ENCODE measurements at places on chromosomes 1 and 21. TPM values are rescaled to one million over a fixed set of nuclear protein-coding genes. Genes with fewer than 3 reads are reported as not detected.

The TEX38 gene
- not detected for total RNA-seq

The CHI3L2 gene
- total RNA-seq = not detected

The KIF21B gene
- total RNA-seq = 28.9 TPM

The HTR6 gene
- not detected for total RNA-seq

DNA sequence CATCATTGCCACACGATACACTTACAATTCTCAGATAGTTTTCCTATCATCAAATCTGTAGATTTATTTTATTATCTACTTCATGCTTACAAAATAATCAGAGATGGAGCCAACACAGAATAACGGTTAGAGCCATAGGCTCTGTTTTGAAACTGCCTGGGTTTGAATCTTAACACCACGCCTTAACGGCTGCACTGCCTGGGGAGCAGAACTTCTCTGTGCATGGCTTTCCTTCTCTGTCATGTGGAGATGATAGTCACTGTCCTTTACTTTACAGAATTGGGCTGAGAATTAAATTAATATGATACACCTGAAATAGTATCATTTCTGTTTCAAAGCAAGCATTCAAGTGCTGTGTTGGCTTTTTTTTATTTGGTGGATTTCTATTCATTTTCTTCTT is 177.8 kb downstream of the HMCN1 start:
- DNase-seq = no peak

- no peak for DNase-seq
Observed at GRCh38 chr1:162319493-162320175, 57.0 kb downstream of the SPATA46 start.

DNA sequence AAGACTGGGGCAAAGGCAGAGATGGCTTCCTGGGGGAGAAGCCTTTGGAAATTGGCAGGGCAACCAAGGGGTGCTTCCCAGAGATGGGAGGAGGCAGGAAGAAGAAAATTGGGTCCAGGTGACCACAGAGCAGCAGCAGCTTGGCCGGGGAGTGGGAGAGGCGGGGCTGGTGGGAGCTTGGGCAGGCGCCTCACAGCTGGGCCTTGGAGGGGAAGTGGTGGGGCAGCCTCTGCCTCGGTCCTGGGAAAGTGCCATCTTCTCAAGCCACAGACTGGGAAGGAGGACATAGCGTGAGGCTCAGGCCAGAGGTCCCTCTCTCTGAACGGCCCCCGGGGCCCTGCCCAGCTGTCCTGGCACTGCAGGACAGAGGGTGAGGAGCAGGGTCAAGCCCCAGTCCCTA is 24.0 kb upstream of the WASF2 start:
- DNase-seq = no peak

- DNase-seq = no peak
Observed at GRCh38 chr1:225655509-225656258, 2.8 kb upstream of the ENAH start.

- no peak for DNase-seq
Observed at GRCh38 chr1:160713161-160713560, 1.5 kb upstream of the CD48 start.

GRCh38 chr1:15017120-15017519 is 136.4 kb upstream of the TMEM51 start:
- no peak for DNase-seq

GRCh38 chr1:115098979-115099692 is 9.8 kb upstream of the TSPAN2 start:
- DNase-seq = no peak

- no peak for DNase-seq
Observed at GRCh38 chr21:20013851-20014250, 984.4 kb upstream of the NCAM2 start.

DNA sequence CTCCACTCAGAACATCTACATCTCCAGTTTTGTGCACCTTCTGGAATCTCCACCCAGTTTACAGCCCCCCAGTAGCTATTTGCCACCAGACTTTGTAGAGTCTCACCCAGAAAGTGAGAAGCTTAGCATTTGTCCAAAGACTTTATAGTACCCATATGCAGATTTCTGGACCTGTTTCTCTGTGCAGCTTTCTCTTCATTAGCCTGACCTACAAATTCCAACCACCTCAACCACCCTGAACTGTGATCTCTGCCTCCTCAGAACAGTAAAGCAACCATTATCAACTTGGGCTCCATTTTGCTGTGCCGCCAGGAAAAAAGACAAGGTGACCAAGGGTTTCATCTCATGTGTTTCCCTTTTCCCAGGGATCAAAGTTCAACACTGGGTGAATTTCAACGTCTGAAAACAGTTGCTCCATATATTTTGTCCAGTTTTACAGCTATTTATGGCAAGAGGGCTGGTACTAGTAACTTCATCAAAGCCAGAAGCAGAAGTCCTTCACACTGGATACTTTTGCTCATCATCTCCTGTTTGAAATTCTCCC is 36.5 kb upstream of the DDAH1 start:
- DNase-seq = no peak

DNA sequence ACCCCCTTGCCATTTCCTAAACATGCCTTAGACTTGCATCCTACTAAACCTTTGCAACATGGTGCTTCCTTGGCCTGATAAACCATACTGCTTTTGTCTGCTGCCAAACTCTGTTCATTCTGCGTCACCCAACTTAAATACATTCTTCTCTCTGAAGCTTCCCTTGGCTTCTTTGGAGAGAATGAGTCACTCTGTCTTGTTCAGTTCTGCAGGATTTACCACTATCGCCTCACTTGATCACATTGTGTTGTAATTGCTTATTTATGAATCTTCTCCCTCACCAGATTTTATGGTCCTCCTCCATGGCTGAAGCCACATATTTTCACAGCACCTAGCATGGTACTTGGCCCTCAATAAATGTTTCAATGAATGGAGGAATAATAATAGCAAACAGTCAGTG is 21.7 kb upstream of the TUT4 start:
- no peak for DNase-seq
